ENCODE measurements at places on chromosomes 6 and 20.

DNA sequence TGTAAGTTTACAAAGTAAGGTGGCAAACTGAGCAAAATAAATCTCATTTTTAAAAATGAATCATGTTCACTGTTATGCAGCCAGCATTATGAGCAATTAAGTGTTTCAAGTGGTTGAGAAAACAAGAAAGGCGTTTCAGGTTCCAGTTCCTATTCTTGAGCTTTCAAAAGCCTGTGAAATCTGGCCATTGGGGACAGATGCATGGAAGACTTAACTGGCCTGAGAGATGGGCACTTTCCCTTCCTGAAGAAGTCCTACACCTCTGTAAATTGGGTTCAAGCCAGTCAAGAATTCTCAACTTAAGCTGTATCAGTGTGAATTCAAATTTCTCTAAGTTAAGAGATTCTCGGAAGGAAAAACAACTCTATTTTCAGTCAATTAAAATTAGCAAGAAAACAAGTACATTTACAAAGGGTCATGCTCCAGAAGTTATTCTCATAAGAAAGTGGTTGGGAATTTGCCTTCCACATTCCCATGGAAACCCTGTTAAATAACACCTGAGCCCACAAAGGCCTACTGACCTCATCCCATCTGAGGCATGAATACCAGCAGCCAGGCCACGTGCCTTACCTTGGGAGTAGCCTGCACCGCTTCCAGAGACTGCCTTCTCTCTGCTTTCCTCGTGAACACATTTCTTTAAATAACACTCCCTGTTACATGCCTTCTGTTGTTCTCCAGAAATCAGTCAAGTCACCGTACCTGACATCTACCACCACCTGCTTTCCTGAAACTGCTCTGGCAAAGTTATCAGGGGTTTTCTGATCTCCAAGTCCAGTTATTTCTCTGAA is 19.4 kb downstream of the MAP3K5 start:
- no peak for DNase-seq

DNA sequence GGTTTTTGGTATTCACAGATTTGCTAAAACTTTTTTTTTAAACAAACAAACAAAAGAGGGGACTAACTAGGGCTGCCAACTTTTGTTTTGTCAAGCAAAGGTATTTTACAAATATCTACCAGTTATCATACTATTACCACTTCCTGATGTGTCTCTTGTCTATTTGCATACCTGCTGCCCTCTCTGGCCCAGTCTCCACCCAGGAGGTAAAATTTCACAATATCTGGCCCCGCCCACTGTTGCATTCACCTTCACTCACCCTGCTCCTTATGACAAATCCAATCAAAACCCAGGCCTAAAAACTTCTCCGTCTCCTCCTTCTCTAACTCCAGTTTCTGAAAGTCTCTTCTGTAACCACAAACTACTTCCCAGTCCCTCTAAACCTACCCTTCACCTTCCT is 82.2 kb downstream of the TRERF1 start:
- DNase-seq: no peak

DNA sequence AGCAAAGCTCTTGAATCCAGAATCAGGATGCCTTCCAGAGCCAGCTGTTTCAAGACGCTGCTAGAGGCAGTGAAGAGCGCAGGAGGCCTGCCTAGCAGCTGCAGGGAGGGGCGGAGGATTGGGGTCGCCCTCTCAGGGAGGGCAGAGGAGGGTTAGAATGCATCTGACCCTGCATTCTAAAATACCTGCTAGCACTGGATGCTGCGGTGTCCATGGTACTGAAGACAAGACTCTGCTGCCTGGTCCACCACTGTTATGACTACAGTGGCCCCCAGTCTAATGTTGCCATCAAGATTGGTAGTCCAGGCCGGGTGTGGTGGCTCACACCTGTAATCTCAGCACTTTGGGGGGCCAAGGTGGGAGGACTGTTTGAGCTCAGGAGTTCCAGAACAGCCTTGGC is 193.7 kb upstream of the PROKR2 start:
- DNase-seq: no peak

GRCh38 chr6:102571236-102571908 is 1177.9 kb downstream of the GRIK2 start:
- DNase-seq: no peak

DNA sequence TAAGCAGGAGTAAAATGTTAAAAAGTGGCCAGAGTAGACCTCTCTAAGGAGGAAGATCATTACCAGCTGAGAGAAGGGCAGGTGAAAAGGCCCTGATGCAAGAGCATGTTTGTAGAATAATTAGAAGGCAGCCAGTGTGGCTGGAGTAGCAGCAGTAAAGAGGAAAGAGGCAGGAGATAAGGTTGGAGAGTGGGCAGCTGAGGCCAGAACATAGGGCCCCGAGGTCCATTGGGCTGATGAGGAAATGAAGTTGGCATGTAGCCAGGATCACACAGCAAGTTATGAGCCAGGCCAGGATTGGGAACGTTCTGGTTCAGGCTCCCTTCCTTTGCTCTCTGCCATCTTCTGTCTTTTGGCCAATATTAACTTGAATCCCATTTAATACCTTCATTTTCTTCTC is 51.6 kb downstream of the RALY start:
- DNase-seq: no peak

GRCh38 chr20:2559651-2560050 is 23.3 kb downstream of the TMC2 start:
- DNase-seq: no peak

DNA sequence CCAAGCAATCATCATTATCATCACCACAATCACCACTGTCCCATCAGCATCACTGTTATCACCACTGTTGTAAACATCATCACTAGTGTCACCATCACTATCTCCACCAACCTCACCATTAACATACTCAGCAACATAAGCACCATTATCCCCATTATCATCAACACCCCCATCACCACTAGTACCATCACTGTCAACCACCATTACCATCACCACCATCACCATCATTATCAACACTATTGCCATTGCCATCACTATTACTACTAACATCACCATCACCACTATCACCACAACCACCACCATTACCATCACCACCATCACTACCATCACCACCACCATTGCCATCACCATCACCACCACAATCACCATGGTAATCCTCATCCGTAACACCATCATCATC is 19.5 kb downstream of the CST4 start:
- DNase-seq: no peak

GRCh38 chr20:881051-881782 is 34.9 kb downstream of the ANGPT4 start:
- DNase-seq: peak; percentile 42

GRCh38 chr6:52568320-52568719 is 8.5 kb downstream of the TRAM2 start:
- DNase-seq: no peak

DNA sequence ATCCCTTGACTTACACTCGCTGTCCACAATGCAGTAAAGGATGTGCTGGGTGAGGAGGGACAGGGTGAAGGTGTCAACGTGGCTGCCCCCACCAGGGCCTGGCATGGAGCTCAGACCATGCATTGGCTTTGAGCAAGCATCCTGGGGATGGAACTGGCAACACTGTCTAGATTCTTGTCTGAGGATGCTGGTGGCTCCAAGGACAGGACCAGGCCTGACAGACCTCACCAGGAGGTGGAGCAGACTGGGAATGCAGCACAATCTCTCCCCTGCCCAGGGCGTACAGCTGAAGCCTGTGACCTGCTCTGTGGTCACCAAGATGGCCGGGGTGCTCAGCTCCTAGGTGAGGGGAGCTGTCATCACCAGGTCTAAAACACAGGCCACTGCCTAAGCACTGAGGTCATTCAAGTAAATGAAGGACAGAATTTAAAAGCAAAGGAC is 50.9 kb downstream of the MYH7B start:
- DNase-seq: no peak

DNA sequence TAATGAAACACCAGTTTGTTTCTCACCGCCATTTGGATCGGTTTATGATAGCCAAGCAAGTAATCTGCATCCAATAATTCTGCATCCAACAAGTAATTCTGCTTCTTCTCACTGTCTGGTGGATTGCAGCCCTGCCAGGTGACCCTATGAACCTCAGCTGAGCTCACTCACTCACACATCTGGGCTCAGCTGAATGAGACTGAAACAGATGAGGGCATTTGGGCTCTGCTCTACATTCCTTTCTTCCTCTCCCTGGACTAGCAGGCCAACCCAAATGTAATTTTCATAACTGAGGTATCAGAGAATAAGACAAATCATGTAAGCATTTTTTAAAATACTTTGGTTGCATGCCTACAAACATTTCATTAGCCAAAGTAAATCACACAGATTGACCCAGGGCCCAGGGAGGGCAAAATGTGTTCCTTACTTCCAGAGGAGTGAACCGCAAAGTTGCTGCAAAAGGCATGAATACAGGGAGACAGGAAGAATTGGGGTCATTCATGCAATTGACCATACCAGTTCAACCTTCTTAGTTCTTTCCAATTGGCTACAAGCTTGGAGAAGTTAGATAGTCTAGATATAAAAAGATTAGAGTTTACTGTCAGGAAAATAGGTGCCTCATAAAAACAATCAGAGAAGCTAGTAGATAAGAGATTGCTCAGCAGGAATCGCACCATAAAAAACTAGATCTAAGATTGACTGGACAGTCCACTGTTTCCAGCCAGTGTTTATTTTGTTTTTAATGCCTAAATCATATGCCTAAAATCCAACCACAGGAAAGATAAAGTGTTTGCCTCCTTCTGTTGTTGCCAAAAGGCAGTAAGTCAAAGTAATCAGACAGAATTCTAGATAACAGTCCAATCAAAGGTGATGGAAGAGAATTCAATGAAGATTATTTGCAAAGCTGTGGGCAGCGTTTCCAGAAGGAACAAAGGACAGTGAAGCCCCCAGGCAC is 43.7 kb downstream of the CBLN4 start:
- DNase-seq: no peak

DNA sequence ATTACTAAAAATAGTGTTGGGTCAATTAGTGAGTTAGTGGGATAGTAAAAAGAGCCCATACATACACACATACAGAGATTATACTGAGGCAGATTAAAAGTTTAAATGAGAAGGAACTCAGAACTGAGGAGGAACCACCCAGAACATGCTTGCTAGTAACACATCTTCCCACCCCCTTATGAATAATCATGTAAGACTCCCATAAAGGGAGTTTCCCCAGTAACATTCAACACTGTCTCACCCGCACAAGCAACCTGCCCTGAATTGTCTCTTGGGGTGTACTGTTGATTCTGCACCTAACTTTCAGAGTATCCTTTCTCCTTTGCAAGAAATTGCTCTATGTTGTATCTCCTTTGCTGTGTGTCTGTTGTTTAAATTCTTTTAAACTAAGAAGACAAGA is 11.1 kb upstream of the HLA-DQB2 start:
- no peak for DNase-seq

GRCh38 chr20:46709055-46709458 is 392 bp upstream of the SLC2A10 start:
- DNase-seq: no peak

GRCh38 chr20:54197621-54198604 is 10.0 kb upstream of the PFDN4 start:
- DNase-seq: no peak

- DNase-seq: no peak
Observed at GRCh38 chr6:22666586-22666985, 97.2 kb downstream of the HDGFL1 start.

DNA sequence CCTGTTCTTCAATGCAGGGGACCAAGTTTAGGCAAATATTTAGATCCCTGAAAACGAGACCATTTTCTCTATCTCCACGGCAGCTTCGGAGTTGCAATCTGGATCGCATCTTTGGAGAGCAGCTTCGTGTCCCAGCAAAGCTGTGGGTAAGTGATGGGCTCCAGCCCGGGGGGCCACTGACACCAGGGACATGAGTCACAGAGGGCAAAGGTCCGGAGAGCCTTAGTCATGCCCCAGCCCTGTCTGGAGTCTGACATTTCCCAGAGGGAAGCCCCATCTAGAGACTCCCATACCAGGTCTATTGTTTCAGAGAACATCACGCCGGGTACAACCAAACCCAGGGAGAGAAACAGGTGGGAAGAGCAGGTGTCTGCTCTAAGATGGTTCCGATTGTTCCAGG is 95.9 kb downstream of the NFATC2 start:
- no peak for DNase-seq

GRCh38 chr6:129364037-129364436 is 345.9 kb downstream of the ARHGAP18 start:
- DNase-seq: no peak
